ENCODE measurements at places on chromosomes 2 and 18.

DNA sequence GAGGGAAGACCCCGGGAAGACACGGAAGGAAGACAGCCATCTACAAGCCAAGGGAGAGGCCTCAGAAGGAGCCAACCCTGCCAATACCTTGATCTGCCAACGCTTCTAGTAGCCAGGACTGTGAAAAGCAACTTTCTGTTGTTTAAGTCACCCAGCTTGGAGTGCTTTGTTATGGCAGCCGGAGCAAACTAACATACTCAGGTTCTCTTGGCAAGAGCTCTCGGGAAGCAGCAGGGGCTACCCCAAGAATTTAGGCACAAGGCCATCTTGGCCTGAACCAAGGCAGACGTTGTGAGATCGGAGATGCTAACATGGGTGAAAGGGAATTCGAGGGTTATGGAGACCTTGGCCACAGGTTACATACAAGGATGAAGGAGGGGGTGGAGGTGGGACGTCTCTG is 78.6 kb upstream of the KLHL29 start:
- DNase-seq: no peak

GRCh38 chr18:12091538-12092141 is 2.0 kb upstream of the ANKRD62 start:
- no peak for DNase-seq

DNA sequence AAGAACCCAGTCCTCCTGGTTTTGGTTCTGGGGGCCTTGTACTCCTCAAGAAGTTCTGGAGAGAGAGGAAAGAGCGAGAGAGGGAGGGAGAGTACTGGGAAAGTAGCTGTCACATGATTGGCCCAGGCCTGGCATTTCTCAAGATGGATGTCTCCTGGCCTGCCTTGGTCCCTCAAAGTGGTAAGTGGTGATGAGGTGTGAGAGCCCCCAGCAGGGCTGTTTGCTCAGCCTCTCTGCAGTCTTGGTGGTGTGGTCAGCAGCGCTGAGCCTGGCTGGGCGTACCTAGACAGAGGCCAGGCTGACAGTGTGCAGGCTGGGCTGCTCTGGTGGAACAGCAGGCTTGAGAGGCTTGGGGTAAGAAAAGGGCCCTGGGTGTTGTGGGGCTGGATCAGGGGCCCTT is 2.5 kb downstream of the SPEG start:
- DNase-seq: no peak

- no peak for DNase-seq
These were observed 83.2 kb downstream of the CD8B2 start for GRCh38 chr2:106570316-106570715.

GRCh38 chr2:225865468-225865867 is 466.0 kb downstream of the NYAP2 start:
- DNase-seq: no peak

GRCh38 chr2:218219934-218220333 is 2.9 kb downstream of the ARPC2 start:
- DNase-seq: no peak

DNA sequence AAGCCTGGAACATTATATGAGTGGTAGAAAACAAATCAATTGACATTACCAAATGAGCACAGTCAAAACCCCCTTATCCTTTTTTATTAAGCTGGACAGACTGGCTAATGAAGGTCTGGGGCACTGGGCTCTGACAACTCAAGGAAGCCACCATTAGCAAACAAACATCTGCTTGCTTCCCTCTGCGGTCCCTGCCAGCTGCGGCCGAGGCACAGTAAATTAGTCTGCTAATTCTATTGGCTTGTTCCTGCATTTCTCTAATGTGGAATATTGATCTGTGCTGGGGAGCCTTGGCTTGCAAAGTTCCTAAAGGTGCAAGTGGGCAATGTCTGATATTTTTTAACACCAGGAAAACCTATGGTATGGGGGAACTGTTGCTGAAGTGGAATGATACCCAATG is 300.3 kb downstream of the MTX2 start:
- DNase-seq: no peak

DNA sequence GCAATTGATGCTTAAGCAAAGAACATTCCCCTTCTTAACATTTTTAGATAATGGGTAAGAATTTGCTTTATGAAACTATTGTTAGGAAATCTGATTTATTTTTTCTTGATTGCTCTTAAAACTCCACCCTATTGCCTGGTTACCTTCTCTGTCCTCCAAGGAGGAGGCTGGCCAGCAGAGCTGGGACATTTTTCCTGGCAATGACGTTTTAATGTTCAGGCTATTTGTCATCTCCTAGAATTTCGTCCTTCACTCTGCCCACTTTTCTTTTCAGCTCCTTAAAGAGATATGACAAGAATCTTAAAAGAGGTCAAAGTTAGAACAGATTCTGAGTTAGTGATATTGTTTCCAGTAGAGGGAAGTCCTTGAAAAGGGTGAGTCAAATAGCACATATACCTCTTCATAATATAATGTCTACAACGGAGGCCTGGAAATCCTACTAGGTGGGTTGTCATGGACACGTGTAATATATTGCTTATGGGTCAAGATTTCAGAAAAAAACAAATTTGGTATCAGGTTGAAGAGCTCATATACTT is 141.0 kb downstream of the CMPK2 start:
- no peak for DNase-seq

DNA sequence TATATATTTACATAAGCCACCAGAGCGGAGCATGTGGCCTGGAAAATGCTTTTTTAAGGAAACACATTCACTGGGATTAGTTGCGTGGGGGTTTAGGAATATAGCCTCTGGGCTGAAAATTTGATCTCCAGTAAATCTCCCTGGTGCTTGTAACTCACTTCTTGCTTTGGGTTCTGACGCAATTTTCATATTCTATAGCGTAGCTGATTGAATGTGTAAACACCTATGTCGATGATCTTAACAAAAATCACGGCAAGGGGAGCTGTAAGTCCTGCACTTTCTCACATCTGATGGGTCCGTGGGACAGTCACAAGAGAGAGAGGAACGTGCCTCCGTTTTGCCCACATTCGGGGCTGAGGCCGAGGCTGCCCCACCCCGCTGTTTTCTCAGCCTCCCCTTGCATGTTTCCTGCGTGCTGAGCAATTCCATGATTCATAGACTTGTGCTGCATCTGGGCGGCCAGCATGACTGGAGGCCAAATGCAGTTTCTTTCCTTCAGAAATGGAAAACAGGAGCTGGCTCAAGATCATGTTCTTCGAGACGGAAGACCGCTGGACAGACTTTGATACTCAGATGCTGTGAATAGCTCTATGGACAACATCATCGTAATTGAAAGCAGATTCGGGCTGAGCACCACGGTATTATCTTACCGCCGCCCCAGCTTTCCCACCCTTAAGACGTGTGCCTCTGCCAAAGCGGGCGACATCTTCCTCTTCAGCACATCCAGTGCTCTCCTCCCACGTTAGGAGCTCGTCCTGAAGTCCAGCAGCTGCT is 109.2 kb downstream of the TMEM18 start:
- DNase-seq: no peak

GRCh38 chr2:156445296-156446220 is 9.4 kb downstream of the GPD2 start:
- peak; percentile 37 for DNase-seq

- DNase-seq: no peak
These were observed 212.6 kb downstream of the ACKR3 start for GRCh38 chr2:236781933-236782816.

DNA sequence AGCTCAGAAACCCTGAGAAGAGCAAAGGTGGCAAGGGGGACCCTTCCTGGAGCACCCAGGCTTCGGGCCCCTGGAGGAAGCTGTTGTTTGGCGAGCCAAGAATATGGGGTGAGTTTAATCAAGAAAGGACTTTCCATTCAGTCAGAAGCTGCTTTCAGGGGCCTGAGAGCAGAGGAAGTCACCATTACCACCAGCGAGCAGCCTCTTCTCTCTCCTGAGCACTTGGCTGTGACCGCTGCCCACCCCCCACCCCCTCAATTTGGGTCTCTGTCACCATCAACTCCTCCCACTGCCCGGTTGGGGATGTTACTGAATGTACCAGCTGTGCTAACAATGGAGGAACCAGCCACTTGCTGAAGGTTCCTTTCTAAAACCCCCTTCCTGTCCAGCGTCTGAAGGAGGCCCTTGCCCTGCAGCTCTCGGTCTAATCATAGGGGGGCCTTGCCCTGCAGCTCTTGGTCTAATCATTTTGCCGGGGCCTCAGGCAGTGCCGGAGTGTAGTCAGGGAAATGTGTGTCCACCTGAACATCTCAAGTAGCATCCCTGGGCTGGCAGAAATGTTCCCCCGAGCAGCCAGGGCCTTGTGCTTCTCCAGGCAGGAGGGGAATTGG is 943 bp downstream of the INPP5D start:
- DNase-seq: peak; percentile 34

- DNase-seq: no peak
These were observed 160.9 kb downstream of the DYSF start for GRCh38 chr2:71613953-71614925.

DNA sequence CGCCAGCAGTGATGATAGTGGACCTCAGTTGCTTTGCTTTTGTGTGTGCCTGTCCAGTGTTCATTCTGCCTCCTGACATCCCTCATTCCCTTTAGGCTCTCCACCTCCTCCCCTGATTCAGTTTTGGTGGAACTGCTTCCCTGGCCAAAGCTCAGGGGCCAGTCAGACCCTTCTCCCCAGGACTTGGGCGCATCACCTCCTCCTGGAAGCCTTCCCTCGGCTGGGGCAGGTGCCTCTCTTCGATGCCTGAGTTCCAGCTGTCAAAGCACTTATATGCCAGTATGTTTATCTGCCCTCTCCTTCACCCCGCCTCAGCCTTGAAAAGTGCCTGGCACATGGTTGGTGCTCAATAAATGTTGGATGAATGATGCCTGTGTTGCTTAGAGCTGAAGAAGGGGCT is 11.5 kb downstream of the NMUR1 start:
- DNase-seq: no peak

- DNase-seq: peak; percentile 76
These were observed 1251.6 kb upstream of the ZEB2 start for GRCh38 chr2:145771525-145771924.

DNA sequence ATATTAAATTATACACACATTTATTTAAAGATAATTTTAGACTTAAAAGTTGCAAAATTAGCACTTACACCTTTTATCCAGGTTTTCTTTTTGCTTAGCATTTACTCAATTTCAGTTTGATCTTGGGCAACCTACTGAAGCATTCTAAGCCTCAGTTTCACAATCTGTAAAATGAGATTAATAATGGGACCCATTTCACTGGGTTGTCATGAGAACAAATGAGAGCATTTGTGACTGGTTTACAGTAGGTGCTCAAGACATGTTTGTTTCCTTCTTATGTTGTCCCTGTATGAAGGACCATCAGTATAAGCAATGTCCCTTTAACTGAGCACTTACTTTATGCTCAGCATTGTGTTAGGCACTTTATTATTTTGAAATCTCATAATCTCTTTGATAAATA is 4.8 kb upstream of the FBLN7 start:
- no peak for DNase-seq

DNA sequence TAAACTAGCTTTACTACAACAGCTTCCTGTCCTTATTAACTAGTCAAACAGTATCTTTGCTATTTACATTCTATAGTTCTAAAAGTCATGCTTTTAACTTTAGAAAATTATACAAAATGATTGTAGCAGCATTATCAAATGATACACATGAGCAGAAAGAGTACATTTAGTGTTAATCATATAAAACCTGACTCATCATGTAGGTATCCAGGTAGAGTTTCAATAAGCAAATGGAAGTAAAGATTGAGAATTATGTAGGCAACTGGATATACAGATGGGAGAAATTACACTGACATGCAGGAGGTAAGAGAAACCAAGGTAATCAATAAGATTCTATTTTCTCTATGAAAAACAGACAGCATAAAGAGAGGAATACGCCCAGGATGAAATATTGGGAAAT is 33.8 kb downstream of the TRIP12 start:
- DNase-seq: no peak

DNA sequence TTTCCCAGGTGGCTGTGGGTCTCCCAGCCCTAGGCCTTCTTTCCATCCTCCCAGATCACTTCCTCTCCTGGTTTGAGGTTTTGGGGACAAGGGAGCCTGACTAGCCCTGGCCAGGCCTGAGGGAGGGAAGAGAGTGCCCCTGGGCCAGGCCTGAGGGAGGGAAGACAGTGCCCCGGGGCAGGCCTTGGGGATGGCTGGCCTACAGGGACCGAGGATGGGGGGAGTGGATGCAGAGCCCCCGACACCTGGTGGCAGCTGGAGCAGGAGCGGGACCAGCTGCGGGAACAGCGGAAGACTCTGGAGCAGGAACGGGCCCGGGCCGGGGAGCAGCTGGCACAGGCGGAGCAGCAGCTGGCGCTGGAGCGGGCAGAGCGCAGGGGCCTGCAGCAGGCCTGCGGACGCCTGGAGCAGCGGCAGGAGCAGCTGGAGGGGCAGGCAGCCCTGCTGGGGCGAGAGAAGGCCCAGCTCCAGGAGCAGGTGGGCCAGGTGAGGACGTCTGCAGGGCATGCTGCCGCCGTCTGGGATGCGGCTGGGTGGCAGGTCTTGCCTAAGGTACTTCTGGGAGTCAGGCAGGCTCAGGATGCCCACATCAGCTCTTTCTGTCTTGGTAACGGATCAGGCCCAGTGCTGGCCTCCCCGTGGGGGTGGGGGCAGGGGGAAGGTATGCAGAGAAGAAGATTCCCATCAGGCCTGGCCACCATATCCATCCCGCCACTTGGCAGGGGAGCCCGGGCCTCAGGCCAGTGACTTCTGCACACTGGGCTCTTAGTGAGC is 29.2 kb downstream of the CROCC2 start:
- no peak for DNase-seq

DNA sequence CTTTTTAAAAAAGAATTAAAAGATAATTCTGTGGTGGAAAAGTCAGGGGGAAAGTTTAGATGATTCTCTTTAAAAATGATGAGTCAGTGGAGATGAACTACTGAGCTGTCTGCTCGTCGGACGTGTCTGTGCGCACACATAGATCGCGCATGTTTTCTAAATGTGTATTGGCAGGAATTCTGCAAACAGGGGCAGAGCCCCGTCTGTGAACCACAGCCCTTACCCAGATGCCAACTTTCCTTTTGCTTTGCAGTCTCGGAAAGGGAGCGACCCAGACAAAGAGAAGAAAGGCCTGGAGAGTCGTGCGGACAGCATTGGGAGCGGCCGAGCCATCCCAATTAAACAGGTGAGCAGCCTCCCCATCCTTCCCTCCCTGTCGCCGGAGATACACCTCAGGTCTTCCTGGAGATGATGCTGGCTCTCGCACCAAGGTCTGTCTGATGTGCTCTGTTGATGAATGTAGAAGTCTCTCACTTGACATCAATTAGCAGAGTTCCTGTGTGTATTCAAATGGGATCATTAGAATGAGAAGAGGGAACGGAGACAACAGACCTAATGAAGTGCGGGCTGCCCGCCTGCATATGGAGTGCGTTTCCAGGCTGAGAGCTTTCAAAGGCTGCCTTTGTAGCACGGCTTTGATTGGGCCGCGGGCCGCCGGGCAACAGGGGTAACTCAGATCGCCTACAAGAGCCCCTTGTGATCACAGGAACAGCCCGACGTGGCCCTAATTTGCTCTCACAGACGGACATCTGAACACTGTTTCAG is 313.3 kb downstream of the AGAP1 start:
- no peak for DNase-seq

GRCh38 chr18:14978962-14979535 is 231.1 kb downstream of the ANKRD30B start:
- no peak for DNase-seq

GRCh38 chr2:37733251-37733650 is 61.8 kb upstream of the CDC42EP3 start:
- DNase-seq: no peak
